ENCODE measurements at places on chromosomes 4 and X.

GRCh38 chrX:111309083-111309482 is 38.8 kb upstream of the CAPN6 start:
- no peak for DNase-seq

GRCh38 chr4:177411996-177412395 is 30.2 kb downstream of the AGA start:
- no peak for DNase-seq

GRCh38 chr4:161134795-161135194 is 1029.0 kb downstream of the FSTL5 start:
- DNase-seq = no peak

- DNase-seq = no peak
These were observed 349.3 kb upstream of the PCDH18 start for GRCh38 chr4:137881641-137882040.

- DNase-seq = no peak
These were observed 94.5 kb upstream of the GC start for GRCh38 chr4:71878376-71878775.

GRCh38 chr4:4217113-4217512 is 9.6 kb downstream of the OTOP1 start:
- no peak for DNase-seq

GRCh38 chr4:148426643-148427042 is 15.6 kb downstream of the NR3C2 start:
- no peak for DNase-seq

DNA sequence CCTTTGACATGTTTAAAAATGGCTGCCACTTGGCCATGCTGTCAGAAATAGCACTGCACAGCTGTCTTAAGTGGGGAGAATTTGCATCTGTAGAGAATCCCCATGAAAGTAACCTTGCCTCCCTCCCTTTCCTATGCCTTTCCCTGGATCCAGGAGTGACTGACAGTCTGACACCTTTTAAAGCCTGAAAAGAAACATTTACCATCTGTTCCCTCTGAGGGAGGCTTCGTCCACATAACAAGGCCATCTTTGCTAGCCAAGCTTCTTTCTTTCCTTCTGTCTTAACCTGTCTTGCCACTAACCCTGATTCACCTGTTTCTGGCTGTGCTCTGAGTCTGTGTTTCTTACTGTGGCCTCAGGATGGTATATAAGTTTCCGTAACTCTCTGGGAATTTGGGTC is 21.3 kb upstream of the AADAT start:
- no peak for DNase-seq

DNA sequence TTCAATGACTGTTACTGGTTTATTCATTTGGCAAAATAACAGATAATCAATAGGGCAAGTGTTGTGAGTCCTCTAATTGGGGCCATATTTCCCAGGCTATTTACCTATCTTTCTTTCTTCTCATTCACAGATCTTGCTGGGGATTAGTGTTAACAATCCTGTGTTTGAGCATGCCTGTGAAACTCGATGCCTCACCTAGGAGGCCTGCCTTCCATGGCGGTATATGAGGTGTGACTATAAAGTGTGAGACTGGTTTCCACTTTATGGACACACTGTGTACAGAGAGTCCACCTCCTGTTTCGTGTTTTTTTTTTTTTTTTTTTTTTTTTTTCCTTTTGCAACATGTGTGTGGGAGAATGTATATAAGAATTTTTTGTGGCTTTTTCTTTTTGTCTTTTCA is 199.3 kb downstream of the BMPR1B start:
- no peak for DNase-seq

DNA sequence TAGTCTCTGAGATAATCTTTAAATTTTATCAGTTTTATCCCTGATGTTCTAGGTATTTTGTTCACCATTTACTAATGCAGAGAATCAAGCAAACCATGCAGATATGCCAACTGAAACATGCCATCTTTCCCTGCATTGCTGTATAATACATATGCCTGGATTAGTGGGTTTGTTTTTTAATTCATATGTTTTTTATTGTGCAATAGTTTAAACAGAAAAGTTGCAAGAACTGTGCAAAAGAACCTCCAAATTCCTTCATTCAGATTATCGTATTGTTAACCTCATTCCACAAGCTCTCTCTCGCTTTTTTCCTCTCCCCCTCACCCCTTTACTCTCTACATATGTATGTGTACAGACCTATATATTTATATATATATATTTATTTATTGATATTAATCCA is 244.6 kb downstream of the NKX6-1 start:
- DNase-seq = no peak

GRCh38 chr4:4868040-4868757 is 8.7 kb downstream of the MSX1 start:
- no peak for DNase-seq

- no peak for DNase-seq
These were observed 77.8 kb downstream of the KLHL13 start for GRCh38 chrX:118038614-118039365.

DNA sequence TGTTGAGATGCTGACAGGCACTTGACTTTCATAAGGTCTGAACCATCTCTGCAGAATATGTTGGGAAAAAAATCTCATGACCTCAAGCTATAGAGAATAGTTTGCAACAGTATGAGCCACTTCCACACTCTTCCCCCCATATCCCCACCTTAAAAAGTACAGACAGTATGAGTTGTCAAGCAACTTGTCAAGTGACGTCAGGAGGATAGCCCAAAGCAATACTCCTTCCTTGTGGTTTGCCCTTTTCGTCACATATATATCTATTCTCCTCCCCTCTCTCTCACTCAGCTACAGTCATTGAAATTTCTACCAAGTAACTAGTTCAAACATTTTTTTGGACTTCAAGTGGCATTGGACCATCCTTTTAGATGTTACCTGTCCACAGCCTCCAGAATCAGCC is 67.7 kb downstream of the MCF2 start:
- no peak for DNase-seq

- DNase-seq = no peak
These were observed 36.9 kb upstream of the RELL1 start for GRCh38 chr4:37723067-37723466.

DNA sequence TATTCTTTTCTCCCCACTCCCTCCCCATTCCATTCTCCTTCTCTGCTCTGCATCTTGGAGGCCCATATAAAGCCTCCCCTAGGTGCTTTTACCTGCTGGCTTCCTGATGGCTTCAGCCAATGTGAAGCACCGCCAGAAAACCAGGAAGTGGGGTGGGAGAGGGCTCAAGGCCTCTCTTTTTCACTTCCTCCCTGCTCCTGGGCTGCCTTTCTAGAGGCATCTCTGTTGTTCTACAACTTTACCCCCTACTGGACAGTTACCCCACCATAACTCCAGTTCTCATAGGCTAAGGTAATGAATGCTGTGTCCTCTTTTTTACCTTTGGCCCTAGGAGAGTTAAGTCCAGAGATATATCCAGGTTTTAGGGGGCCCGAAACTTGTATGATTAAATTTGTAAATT is 62.4 kb upstream of the PPARGC1A start:
- no peak for DNase-seq

DNA sequence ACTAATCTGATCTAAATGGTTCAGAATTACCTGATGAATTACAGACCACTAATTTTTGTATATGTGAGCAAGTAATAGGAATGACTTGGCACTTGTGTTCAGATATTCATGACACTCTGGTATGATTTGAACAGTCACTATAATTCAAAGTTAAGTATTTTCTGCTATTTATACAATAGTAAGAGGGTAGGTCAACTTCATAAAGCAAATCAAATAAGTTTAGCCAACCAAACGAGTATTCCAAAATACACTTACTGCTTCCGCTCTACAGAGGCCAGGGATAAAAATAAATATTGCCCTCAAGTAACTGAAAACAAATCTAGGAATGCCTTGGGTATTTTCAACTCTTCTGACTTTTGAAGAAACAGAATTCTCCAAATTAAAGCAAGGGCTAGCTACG is 9.1 kb downstream of the EMCN start:
- DNase-seq = no peak

DNA sequence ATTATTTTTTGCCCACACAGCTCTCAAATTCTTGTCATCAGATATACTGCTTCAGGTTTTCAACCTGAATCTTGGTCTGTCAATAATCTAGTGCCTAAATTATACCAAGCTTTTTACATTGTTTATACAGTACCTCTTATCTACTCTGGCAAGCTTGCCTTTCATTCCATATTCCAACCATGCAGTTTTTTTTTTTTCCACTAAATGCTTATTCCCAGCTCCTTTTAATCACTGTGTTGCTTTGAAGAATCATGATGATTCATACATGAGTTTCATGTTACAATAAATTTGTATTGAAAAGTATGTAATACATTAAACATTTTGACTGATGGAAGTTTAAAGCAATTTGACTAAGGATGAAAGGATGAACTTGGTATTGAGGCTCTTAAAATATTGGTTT is 949.0 kb downstream of the CCSER1 start:
- DNase-seq = no peak

DNA sequence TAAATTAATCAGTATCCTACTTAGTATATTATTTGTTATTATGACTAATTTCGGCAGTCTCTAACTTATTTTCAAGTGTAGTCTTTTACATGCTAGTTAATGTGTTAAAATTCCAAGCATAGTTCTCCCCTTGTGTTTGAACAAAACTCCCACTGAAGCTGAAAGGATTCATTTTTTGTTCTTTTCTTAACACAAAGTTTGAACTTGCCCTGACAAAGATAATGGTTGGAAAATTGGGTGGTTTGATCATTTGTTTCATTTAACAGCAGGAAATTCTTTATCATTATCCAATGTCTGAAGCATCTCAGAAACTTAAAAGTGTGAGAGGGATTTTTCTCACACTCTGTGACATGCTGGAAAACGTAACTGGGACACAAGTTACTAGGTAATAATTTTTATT is 36.0 kb downstream of the INTU start:
- DNase-seq = no peak

DNA sequence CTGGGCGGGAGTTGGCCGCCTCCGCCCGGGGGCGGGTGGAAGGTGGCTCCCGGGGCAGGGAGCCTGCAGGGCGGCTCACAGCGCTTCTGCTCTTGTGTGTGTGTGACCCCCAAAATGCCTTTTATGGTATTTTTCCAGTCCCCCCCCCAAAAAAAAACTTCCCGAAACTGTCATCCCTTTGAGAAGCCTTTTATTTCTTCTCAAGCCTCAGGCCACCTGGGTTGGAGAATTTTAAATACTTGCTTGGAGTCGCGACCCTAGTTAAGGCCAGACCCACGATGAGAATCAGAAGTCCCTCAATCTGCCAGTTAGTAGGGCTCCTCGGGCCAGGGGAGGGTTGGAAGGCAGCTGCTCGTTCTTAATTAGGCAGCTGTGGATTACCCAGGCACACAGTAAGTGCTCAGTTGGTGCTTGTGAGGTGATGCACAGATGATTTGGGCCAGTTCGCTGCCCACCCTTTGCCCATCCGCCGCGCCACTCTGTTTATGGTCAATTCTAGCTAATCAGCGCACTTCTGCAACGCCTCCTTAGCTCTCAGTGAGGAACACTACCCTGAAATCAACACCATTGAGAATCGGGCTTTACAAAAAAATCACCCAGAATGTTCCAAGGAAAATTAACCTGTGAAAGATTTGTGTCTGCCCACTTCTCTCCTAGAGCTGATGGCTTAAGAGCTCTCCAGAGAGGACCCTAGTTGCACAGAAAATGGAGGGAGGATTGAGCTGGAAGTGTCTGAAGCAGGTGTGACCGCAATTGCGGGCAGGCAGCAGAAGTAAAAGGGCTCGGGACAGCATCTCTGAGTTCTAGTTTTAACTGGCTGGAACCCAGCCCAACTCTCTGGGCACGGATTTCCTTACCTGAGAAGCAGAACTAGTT is 648 bp upstream of the SCD5 start:
- no peak for DNase-seq

DNA sequence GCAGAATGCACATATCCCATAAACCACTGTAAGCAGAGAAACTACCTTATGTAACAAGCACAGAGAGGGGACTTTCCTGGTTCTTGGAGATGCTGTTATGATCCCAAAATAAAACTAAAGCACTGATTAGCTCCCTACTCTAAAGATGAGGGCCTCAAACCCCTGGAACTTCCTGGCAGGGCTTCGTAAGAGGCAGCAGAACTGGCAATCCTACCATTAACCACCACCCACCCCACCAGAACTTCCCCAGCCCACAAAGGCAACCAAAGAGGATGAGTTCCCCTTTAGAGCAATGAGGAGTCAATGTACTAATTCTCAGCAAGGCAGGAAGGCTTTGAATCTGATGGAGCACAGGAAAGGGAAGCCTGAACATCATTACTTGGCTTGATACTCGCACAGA is 436.5 kb upstream of the FRG1 start:
- no peak for DNase-seq

GRCh38 chr4:98260047-98260578 is 1.1 kb upstream of the RAP1GDS1 start:
- DNase-seq = peak; percentile 47

- DNase-seq = peak; percentile 1
These were observed 7.3 kb downstream of the TSR2 start for GRCh38 chrX:54447461-54447860.

DNA sequence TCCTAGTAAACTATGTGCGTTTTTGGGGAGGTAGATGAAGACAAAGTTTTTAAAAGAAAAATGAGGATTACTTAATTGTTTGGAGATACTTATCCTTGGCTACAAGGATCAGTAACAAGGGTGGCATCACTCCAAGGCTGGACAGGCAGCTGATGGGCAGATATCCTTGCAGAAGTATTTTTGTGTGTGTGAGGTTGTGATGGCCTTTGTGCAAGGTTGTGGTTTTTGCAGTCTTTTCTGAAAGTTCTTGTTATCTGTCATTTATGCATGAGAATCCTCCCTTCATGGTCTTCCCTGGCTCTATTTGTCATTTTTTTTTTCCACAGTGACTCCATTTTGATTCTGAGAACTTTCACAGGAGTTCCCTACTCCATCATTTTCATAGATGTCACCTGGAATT is 96.0 kb upstream of the C1GALT1C1 start:
- DNase-seq = no peak

DNA sequence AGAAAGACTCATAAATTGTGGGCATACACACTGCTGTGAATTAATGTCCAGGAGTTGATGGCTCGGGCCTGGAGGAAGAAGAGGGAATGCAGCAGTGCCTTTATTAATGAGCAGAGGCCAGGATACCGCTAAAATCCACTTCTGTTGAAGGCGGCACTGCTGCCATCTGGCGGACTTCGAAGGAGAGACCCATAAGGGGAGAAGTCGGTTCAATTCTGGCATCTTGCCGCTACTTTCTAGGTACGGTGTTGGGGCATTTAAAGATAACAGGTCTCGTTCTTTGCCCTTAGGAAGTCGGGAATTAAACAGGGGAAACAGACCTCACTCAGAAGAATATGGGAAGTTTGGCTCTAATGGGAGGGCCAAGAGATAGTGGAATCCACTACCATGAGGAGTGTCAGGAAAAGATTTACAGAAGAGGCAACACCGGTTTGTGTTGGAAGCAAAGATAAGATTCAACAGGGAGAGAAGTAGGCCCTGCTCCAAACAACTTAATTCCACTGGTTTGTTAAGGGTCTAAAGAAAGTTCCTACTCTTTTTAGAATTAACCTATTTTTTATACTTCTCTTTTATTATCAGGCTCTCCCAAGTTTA is 133.6 kb upstream of the GIMD1 start:
- peak; percentile 8 for DNase-seq

GRCh38 chrX:134601240-134601765 is 57.0 kb downstream of the PLAC1 start:
- no peak for DNase-seq

Measured in putamen (tissue), 1 donor.